ENCODE measurements at places on chromosomes 7 and 10.

DNA sequence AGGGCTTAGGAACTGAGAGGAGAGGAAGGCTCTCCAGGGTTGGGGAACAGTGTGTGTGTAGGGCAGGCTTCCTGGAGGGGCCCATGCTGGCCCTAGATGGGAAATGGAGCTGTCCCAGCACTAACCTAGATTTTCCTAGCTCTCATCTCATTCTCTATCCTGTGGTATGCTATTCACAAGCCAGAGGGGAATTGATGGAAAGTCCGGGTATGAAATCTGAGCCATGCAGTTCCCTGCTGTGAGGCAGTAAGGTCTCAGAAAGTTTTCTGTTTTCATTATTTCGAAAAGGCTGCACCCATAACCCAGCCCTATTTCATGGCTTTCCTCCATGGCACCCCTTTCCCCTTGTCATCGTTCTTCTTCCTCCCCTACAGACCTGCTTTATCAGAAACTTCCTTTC lies 220.3 kb downstream of the RPS24 start:
- no peak for DNase-seq

DNA sequence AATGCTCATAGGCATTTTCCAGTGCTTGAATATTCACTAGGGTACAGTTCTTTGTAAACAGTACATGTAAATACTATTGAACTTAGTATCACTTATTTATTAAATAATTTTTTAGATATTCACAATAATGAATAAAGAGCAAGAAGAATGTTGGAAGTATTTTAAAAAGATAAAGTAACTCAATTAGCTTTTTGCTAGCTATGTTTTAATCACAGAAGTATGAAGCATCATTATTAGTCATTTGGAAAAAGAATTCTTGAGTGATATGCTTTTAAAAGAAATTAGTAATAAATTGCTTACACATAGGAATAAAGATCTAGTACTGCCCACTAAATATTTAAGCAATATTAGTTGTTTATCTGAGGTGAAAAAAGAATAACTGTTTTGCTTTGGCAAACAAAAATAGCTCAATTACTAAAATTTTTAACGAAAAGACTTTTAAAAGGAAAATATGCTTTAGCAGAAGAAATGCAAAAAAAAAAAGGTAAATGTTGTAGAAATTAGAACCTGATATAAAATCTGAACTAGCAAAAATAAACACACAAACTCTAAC lies 66.5 kb downstream of the SGMS1 start:
- DNase-seq = no peak

GRCh38 chr7:30585675-30586074 lies 9.0 kb upstream of the GARS1 start:
- DNase-seq = no peak

DNA sequence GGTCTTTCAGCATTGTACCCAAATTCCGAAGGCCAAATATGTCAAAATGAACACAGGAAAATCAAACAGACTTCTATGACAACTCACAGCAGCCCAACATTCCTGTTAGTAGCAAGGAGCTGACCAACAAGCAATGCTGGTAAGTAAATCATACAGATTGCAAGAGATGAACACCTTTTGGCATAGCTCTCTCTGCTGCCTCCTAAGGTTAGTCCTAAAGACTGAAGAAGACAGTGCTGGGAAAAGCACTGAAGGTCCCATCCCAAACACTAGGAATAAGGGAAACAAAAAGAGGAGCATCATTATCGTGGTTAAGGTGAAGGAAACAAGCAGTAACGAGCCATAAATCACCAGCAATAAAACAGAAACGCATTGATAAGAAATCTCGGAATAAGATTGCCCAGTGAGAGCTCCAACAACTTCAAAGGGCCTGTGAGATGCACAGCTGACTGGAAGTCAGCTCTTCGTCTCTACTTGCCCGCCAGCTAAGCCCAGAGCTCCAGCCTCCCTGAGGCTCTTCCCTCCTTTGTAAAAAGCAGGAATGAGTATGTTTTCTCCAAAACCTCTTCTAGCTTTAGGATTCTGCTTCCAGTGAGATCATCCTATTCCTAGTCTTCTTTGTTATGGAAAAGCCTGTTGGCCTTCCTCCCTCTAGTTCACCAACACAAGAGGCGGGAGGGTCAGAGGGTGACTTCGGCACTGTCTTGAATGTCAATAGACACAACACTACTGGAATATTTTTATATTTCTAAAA lies 15.3 kb downstream of the NUDT5 start:
- no peak for DNase-seq

- DNase-seq = no peak
Measured at GRCh38 chr7:137386966-137387365, 43.4 kb upstream of the PTN start.

DNA sequence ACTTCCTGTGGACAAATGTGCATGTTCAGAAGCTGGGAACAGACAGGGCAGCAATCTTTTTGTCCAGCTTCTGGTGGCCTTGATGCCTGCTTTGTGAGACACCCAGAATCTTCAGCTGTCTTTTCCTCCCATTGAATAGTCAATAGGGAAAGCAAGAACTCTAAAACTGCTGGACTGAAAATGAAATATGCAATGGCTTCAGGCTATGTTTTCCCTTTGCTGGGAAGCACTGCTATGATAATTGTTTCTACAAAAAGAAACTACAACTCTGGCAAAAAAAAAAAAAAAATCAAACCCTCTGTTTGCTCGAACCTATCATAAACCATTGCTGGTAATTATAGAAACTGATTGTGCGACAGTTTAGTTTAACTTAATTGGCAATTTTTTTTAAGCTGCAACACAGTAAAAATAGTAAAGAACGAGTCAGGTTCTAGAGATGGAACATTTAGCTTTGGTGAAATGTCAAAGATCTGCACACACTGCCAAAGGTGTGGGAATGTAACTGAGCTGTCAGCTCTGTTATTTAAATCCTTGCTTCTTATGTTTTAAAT lies 79.1 kb upstream of the NEUROD6 start:
- DNase-seq = no peak

GRCh38 chr7:152158801-152159587 lies 133.5 kb downstream of the GALNT11 start:
- DNase-seq = no peak

DNA sequence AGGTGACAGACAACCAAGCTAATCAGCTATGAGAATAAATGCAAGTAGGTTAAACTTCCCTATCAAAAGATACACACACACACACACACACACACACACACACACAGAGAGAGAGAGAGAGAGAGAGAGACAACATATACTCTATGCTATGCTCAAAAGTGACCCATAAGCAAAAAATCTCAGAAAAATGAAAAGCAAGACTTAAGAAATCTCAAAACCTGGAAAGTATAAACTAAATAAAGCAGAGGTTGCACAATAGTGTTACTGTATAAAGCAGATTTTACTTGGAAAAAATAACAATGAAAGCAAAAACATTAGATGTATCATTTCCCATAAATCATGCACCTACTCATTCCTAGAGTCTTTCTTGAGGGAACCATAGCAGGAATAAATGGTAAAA lies 221.5 kb downstream of the INHBA start:
- DNase-seq = no peak

- DNase-seq = no peak
Measured at GRCh38 chr7:102942181-102942866, 29.5 kb downstream of the LRRC17 start.

GRCh38 chr7:88176190-88176589 lies 43.6 kb downstream of the SRI start:
- no peak for DNase-seq

All from HS-5 (cell line).